ENCODE measurements at places on chromosomes 7 and 10. TPM values are rescaled to one million over a fixed set of nuclear protein-coding genes. Genes with fewer than 3 reads are reported as not detected.

The SLC13A4 gene
- total RNA-seq, result 3.0 TPM

The KCNMA1 gene
- total RNA-seq, result 170 TPM

The ASZ1 gene
- total RNA-seq, result not detected

The SEMA3C gene
- 34.0 TPM for total RNA-seq

The EBLN1 gene
- total RNA-seq, result not detected

DNA sequence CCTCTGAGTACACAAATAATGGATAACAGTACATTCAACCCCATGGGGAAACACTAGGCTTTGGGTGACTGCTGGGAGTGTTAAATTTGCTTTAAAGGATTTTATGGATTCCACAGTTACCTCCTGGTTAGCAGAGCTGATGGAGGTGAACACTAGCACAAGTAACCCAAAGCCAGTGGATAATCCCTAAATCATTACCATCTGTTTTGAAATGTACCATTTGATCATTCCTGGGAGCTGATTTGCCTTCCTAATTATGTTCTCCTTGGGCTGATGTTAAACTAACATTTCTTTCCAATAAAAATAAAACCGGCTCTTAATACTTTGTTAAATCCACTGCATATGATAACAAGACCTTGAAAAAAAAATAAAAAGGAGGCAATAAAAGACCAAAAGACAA is 493.9 kb downstream of the PLXNA4 start:
- no peak for DNase-seq

GRCh38 chr10:11104772-11105675 is 87.4 kb downstream of the CELF2 start:
- no peak for DNase-seq

DNA sequence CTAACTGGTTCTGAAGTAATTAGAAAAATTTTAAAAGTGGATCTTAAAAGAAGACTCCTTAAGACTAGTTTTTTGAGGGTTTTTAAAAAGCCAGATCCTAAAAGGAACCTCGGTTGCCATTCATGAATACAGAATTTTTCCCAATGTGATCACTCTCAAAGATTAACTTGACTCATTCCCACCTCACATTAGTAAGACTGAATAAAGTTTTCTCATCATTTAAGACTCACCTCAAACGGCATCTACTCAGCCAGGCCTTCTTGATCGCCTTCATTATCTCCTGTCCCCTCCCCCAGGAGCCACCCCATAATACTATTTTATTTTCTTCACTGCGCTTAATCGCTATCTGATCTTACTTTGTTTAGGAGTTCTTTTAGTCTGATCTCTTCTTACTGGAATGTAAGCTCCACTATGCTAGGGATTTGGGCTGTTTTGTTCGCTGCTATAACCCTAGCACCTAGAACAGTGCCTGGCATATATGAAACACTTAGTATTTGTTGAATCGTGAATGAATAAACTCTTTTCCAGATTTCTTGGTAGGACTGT is 55.9 kb upstream of the PCGF5 start:
- no peak for DNase-seq

GRCh38 chr7:134856691-134857090 is 77.3 kb downstream of the CALD1 start:
- no peak for DNase-seq

- no peak for DNase-seq
Observed at GRCh38 chr7:80770061-80770460, 131.6 kb downstream of the CD36 start.

All from transverse colon (tissue), 4 donors.